ENCODE measurements at places on chromosomes 1 and 21.
A peak's percentile ranks its signal among the peaks of the same experiment; 100 is the strongest.

DNA sequence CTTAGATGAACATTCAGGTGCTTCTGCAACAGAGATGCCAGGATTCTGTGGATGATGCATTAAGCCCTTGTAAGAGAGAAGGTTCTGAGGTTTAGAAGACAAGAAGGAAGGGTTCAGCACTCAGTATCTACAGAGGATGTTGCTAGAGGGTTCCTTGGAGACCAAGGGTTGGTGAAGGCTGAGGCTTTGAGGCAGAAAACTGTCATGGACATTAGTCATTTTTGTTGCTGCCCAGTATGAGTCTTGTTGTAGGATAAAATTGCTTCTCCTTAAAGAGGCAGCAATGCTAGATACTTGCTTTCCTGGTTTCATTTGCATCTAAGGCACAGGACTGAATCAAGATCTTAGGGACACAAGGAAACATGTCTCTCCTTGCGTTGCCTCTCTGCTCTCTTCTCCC lies 319.4 kb upstream of the NFIA start:
- H3K4me3 ChIP-seq = no peak overlapping the region
- H3K36me3 ChIP-seq = no peaks in the 10 kb centered on the region
- H3K4me1 ChIP-seq = no peaks in the 10 kb centered on the region
- peaks cover 21% of the 10 kb centered on the region for H3K27me3 ChIP-seq
- H3K27ac ChIP-seq = no peak overlapping the region
- no peak for DNase-seq

DNA sequence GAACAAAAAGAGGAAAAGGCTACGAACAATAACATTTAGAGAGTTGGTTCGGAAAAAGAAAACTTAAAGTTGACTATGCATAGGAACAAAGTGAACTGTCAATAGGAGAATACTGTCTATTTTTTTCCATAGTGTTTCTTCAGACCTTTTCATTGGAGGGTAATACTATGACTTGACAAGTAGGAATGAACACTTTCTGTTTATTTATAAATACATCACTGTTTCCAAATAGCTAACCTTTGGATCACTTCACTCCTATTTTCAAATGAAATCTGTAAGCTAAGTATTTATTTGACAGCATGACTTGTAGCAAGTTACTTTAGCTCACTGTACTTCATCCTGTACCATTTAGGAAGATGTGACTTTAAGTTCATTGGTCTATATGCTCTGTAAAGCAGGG lies 221.3 kb downstream of the COL24A1 start:
- no peaks in the 10 kb centered on the region for H3K36me3 ChIP-seq
- H3K4me1 ChIP-seq = no peaks in the 10 kb centered on the region
- H3K27me3 ChIP-seq = no peaks in the 10 kb centered on the region
- no peak overlapping the region for H3K4me3 ChIP-seq

DNA sequence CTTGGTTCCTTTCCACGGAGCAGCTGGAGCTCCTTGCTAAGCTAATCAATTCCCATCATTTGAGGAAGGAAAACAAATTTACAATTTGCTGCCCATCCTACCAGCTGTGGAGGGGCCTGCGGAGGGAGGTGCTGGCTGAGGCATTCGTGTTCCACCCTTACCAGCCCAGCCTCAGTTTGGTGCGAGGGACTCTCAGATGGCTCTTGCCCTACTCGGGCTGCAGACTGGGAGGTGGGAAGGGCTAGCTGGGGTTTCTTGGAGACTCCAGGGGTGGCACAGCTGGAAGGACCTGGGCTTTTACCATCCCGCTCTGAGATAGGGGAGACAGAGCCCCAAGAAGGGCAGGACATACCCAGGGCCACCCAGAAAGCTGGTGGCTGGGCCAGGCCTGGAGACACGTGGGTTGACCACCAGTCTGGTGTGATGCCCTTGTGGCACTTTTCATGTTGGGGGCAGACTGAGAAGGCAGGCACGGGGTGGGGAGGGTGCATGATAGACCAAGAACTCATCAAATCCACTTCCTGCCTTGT lies 17.7 kb downstream of the DISP3 start:
- no peak overlapping the region for H3K27ac ChIP-seq
- peaks cover 64% of the 10 kb centered on the region for H3K27me3 ChIP-seq
- no peak for DNase-seq
- peaks cover 2% of the 10 kb centered on the region for H3K36me3 ChIP-seq

DNA sequence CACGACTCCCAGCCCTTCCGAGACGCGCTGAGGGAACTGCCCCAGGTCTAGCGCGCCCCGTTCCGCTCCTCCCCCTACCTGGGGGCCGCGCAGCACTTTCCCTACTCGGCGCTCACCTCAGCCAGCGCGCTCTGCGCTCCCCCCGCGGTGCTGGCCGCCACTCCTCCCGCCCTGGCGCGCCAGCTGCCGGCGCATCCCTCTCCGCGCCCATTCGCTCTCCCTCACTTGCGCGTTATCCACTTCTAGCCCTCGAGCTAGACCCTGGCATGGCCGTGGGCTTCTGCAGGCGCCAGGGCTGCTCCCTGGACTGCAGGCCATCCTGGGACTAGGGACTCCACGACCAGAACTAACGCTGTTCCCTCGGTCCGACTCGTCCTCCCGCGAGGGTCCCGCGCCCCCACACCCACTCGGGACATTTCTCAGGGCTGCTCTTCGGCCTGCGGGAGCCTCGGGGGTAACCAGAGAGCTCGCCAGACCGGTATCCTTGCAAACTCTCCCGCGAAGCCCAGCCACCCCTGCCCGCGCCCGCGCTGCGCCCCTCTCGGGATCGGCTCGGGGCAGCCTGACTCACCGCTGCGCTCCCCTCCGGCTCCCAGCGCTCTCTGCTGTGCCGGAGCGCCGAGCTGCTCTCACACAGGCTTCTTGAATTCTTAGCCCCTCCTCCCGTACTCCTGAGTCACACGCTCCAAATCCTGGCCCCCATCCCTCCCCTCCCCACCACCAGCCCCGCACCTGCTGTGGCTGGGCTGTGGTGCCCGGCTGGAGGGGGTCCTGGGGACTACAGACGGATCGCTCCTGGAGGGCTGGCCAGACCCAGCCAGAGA lies at the start of gene NGF:
Gene NGF, minus strand, starts transcription at position 617 of the 824 bp plus-strand sequence. CDS start 51,454 bp downstream, outside the sequence.
- peaks cover 2% of the 10 kb centered on the region for H3K36me3 ChIP-seq
- peak within 1 kb of the TSS; percentile 16 for H3K4me3 ChIP-seq
- H3K27me3 ChIP-seq = peaks cover 74% of the 10 kb centered on the region
- no peaks in the 10 kb centered on the region for H3K4me1 ChIP-seq
- no peak for DNase-seq

GRCh38 chr1:222543817-222544216 lies 4.1 kb downstream of the HHIPL2 start:
- no peak overlapping the region for H3K27ac ChIP-seq
- peaks cover 36% of the 10 kb centered on the region for H3K27me3 ChIP-seq

DNA sequence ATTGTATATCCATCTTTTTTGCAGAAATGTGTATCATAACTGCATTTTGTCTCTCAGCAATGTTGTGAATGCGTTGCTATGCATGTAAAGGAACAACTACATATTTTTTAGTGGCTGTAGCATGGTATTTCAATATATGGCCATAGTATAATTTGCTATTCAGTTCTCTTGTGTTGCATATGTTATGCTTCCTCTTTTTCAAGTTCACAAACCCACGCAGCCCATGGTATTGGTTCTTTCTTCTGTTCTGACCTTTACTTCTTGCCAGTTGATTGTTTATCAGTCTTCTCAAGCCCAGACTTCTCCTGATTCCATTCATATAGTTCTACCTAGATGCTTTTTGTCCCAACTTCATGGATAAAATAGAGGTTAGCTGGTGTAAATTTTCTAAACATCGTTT lies 6.1 kb downstream of the SLC22A15 start:
- DNase-seq = no peak
- H3K4me3 ChIP-seq = no peak overlapping the region
- H3K4me1 ChIP-seq = peaks cover under 1% of the 10 kb centered on the region
- no peaks in the 10 kb centered on the region for H3K36me3 ChIP-seq
- H3K27me3 ChIP-seq = peaks cover 12% of the 10 kb centered on the region
- no peak overlapping the region for H3K27ac ChIP-seq

- H3K27me3 ChIP-seq = peaks cover 28% of the 10 kb centered on the region
- no peaks in the 10 kb centered on the region for H3K4me1 ChIP-seq
- H3K27ac ChIP-seq = no peak overlapping the region
- H3K4me3 ChIP-seq = no peak overlapping the region
- no peaks in the 10 kb centered on the region for H3K36me3 ChIP-seq
These were observed 81.6 kb downstream of the KIRREL1 start for GRCh38 chr1:158075078-158075477.
